ENCODE measurements at places on chromosomes 7 and 10.

DNA sequence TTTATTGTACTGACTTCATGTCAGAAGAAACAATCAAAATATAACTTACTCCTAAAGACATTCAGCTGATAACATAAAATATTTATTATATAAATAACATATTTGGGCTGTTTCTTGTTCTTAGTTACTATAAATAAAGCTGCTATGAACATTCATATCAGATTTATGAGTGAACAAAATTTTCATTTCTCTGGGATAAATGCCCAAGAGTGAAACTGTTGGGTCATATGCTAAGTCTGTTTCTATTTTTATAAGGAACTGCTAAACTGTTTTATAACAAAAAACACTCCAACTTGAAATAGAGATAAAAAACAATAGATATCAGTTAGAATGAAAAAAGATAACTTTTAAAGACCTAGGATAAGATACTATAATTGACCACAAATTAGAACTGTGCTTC is 26.5 kb upstream of the CC2D2B start:
- DNase-seq: no peak

- no peak for DNase-seq
Observed at GRCh38 chr10:5147981-5148677, 36.8 kb downstream of the AKR1C8 start.

- no peak for DNase-seq
Observed at GRCh38 chr7:47383696-47384445, 198.0 kb downstream of the TNS3 start.

DNA sequence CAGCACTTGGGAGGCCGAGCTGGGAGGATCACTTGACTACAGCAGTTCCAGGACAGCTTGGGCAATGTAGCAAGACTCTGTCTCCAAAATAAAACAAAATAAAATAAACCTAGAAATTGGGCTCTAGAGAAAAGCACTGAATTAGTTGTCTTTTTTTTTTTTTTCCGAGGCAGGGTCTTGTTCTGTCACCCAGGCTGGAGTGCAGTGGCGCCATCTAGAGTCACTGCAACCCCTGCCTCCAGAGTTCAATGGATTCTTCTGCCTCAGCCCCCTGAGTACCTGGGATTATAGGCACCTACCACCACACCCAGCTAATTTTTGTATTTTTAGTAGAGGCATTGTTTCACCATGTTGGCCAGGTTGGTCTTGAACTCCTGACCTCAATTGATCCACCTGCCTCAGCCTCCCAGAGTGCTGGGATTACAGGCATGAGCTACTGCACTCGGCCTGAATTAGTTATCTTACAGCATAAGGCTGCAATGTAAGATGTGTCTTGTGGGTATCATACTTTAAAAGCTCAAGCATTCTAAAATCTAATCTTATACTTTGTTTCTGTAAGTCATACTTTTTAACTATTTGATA is 12.8 kb downstream of the MEIG1 start:
- DNase-seq: no peak

GRCh38 chr10:69229616-69229916 is 9.4 kb downstream of the HKDC1 start:
- no peak for DNase-seq

- peak; percentile 95 for DNase-seq
Observed at GRCh38 chr10:6721480-6721879, 141.4 kb upstream of the PRKCQ start.

DNA sequence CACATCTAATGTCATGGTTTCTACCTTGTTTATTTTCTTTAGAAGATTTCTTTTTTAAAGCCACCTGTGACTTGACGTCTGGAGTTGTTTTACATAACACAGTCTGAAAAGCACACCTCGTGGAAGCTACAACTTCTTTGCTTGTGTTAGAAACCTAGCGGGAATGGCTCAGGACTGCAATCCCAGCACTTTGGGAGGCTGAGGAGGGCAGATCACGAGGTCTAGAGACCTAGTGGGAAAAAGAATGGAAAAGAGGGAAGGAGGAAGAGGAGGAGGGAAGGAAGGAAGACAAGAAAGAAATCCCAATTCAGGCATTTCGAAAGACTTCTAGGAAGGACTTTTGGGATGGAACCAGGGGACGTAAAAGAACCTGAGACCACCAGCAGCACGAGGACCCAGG is 146.3 kb upstream of the CELF2 start:
- DNase-seq: no peak

GRCh38 chr10:113539789-113540188 is 13.1 kb upstream of the HABP2 start:
- DNase-seq: peak; percentile 42

DNA sequence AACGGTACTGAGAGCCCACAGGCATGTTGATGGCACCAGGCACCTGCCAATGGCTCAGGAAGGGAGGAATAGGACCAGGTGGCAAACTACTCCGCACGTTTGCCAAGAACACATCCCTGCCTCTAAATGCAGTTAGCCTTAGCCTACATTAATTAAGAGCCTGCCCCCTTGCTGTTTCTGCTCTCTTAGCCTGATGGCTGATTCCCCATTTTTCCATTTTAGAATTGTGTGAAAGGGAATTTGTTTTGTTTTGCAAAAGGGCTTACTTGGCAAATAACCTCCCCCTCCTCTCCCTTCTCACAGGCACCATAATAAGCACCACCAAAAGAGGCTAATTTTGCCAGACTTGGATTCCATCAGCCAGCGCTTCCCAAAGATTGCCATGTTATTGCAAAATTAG is 1203.2 kb downstream of the SORCS3 start:
- DNase-seq: no peak

DNA sequence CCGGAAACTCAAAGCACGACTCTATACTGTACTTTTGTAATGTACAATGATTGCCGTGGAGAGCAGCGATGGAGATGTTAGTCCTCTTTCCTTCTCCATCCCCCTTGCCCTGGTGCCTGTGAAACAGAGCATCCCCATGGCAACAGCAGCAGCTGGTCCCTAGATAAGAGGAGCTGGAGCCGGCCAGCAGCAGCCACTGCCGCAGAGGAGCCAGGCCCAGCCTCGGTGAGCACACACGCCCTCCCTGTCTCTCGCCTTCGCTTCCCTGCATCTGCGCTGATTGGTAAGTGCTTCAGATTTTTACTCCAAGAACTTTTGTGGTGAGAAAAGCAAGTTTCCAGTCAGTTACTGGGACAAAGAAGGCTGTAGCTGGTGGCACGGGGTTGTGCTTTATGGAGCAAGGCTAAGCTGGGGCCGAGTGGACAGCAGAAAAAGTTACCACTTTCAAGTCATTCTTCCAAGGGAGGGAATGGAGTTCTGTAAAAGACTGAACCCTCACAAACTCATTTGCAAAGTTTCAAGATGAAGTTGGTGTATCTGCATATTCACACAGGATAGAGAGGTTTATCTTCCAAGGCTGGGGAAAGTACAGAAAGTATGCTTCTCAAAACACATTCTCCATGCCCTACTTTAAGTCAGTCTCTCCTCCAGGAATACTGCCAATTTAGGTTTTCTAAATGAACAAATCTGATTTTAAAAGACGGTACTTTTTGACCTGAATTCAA is at the start of gene PPP1R17:
Gene PPP1R17 (plus strand): TSS at position 192 of the 725 bp plus-strand sequence. CDS start 5,227 bp downstream, outside the sequence.
- no peak for DNase-seq

GRCh38 chr10:110852947-110853346 is 18.8 kb upstream of the PDCD4 start:
- DNase-seq: no peak

DNA sequence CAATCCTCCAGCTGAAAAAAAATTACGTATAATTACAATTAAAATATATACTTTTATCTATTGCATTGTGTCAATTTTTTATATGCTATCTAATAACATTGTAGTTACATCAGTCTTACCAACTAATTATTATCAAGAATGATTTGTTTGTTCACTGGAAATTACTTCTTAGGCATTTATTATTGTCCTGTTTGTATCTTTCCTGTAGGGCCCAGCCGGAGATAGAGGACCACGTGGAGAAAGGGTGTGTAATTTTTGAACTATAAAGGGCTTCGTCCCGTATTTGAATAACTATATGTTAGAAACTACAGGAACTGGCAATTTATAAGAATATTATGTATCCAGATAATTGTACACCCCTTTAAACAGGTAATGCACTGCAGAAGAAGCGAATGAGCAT is 4.1 kb downstream of the COL1A2 start:
- DNase-seq: no peak

- DNase-seq: no peak
Observed at GRCh38 chr10:131963350-131963749, 18.4 kb downstream of the BNIP3 start.

- no peak for DNase-seq
Observed at GRCh38 chr10:62062028-62062427, 160.5 kb downstream of the ARID5B start.

DNA sequence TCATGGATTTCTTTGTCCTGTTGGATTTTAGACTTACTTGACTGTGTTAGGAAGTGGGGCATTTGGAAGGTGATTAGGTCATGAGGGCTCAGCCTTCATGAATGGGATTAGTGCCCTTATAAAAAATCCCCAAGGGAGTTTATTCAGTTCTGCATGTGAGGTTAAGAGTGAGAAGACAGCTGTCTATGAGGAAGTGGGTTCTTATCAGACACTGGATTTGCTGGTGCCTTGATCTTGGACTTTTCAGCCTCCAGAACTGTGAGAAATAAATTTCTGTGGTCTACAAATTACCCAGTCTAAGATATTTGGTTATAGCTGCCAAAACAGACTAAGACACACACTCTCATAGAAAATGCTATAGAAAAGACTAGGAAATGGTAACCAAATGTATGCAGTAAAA is 724.7 kb upstream of the FZD8 start:
- DNase-seq: no peak

DNA sequence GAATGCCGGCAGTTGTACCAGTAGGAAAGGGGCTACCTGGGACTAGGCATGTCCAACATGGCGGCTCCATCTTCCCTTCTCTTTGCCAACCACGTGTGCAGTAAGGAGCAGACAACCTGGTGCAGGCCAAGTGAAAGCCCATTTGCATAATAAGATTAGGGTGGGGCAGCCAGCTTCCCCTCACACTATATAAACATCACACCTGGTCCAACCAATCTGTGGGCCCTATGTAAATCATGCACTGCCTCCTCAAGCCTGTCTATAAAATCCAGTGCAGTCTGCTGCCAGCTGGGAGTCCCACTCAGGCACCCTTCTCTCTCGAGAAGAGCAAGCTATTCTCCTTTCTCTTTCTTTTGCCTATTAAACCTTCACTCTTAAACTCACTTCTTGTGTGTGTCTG is 429.3 kb downstream of the CALN1 start:
- no peak for DNase-seq

DNA sequence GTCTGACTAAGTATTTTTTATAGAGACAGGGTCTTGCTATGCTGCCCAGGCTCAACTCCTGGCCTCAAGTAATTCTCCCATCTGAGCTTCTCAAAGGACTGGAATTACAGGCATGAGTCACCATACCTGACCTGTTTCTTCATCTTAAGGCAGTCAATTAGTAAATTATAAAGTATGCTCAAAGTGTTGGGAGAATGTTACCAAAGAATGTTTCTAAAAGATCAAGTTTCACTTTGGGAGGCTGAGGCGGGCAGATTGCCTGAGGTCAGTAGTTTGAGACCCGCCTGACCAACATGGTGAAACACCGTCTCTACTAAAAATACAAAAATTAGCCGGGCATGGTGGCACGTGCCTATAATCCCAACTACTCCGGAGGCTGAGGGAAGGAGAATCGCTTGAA is 117.0 kb downstream of the ALOX5 start:
- no peak for DNase-seq

DNA sequence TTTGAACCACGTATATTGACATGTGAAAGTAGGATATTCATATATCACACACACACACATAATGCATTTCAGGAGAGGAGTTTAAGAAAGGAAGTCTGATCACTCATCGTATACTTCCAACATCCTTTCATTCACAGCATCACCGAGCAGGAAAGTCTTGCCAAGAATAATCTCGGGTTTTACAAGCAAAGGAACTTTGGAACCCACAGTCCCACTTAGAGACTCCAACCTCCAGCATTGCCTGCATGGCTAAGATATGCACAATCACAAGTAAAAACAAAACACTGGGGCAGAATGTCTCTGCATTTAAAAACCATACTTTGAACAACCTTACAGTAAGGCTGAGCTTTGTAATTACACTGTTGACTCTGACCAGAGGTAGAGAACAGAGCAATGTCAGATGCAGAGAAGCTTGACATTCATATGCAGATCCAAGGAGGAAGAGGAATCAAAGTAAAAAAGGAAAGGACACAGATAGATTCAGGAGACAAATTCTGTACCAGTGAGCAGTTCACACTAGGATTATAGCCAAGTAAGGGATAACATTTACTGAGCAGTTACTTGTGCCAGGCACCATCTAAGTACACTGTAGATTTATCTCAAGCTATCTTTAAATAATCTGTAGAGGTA is 14.8 kb downstream of the THSD7A start:
- no peak for DNase-seq

GRCh38 chr7:30681815-30682211 is 443 bp downstream of the CRHR2 start:
- no peak for DNase-seq

DNA sequence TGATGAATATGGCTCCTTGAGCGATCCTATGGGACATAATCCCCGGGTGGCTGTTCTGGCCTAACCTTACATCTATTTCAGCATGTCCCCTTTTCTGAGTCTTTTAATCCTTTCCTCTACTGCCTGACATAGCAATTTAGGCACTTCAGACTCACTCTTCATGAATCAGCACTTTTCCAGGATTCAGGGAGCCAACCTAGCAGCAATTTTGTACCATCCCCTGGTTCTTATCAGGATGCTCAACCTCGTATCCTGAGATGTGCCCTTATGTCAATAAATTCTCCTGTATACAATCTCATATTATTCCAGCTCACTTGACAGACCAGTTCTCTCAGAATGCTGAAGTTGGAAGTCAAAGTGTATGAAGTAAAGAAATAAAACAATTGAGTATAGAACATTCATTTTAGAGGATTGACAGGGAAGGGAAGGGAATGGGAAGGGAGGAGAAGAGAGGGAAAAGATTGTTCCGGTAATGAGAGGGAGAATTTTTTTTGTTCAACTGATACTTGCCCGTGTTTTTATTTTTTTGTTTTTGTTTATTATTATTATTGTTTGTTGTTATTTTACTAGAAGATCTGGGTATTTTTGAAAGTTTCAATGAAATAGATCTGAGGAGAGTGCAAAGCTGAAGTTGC is 8.2 kb upstream of the ZC3HAV1 start:
- DNase-seq: no peak

DNA sequence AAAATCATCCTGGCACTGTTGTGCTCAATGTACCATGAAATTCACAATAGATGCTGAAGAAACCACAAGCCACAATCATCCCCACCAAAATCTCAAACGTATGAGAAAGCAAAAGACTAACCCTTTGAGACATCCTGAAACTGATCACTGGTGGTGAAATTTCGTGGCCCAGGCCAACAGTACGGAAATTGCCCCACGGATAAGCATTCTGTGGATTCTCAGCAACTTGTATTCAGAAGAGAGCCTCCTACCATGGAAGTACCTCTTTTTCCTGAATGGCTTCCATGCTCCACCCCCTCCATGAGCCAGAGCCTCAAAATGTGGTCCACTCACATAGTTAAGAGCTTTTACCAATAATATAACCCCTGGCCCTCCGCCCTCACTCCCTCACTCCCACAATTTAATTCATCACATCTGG is 163.9 kb upstream of the AUTS2 start:
- peak; percentile 81 for DNase-seq

Data from GM04503 (cell line).